ENCODE measurements at places on chromosomes 13 and 19. TPM values are rescaled to one million over a fixed set of nuclear protein-coding genes. Genes with fewer than 3 reads are reported as not detected.

The HIPK4 gene
- 0.06 TPM for polyA plus RNA-seq

DNA sequence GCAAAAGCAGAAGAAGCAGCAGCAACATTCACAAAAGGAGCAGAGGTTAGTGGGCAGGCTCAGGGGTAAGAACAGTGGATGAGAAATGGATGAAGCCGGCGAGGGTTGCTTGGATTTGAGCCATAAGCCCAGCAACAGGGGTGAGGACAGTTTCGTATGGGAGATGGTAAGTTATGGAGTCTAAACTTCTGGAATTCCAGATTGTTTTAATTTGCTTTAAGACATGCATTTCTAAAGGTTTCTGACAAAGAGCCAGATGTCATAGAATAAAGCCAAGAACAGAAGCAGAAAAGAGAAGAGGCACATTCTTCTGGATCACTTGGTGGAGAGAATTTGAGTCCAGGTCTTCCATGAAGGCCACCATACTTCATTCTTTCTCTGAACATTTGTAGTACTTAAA lies 76.6 kb downstream of the TNFSF11 start:
- DNase-seq = no peak

GRCh38 chr13:78029901-78030300 lies 111.3 kb upstream of the EDNRB start:
- no peak for DNase-seq

DNA sequence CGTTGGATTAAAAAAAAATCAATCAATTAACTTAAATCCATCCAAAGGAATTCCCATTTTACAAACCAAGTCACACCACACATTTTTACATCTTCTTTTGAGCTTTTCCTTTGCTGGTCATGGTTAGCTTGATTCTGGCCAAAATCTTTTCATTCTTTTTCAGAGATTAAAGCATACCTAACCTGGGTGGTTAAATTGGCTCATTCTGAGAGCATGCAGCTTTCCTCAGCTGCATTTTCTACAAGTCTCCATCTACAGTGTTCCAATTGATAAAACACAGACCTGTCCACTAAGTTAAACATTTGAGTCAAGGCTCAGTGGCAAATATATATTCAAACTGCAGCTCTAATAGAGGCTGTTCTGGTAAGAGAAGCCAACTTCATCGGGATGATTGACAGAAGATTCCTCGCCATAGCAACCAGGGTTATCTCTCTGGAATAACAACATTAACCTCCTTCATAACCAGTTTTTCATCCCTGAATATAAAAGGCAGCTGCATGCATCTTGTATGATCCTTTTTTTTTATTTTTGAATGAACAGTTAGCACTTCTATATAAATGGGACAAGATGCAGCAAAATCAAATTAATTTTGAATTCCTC lies 106.2 kb downstream of the DNAJC15 start:
- DNase-seq = no peak

DNA sequence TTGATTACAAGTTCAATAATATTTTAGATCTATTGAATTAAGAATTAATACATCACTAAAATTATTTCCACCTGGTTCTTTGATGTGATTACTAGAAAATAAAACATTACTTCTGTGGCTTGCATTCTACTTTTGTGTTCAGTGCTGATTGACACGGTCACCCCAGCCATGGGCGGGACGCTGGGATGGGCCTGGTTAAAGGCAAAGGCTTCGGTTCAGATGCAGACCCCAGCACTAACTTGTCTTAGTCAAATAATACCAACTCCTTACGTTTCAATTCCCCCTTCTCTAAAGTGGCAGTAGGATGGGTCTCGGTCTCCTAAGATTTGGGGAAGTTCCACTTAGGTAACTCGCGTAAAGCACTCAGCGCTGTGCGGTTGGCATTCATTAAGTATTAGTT lies 144.9 kb downstream of the URI1 start:
- DNase-seq = no peak

GRCh38 chr19:54099190-54099902 lies 1.3 kb downstream of the OSCAR start:
- no peak for DNase-seq

DNA sequence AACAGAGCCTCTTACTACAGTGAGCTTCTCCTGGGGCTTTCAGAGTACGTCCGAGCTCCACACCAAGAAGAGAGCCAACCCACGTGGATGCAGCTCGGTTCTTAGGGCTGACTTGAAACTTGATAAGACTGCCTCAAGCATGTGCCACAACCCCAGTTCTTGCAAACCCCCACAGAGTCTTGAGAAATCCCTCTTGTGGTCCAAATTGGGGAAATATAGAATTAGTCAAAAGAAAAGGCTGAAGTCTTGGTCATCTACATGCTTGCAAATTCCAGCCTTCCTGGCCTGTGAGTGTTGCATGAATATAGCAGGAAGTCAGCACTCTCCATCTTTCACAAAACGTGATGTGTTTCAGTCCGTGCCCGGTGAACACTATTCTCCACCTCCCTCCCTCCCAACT lies 95.2 kb downstream of the GGACT start:
- DNase-seq = no peak

DNA sequence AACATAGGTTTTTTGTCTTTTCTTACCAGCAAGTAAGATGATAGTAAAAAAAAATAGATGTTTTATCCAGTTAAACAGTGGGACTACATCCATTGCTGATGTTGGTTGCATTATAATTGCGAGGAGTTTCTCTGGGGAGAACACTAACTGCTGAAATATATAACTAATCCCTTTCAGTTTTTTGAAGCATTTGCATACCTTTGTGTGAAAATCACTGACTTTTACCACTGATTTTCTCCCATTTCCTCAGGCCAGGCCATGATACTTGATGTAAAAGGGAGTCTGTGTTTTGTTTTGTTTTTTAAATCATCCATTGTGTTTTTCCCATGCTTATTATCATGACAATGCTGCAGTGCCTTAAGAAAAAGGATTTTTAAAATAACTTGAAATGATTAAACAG lies 699.5 kb downstream of the PCDH9 start:
- DNase-seq = no peak
